ENCODE measurements at places on chromosomes 3 and 15. TPM values are rescaled to one million over a fixed set of nuclear protein-coding genes. Genes with fewer than 3 reads are reported as not detected.

The DLEC1 gene
- 2.4 TPM for total RNA-seq

The SLC2A2 gene
- total RNA-seq, result 15.0 TPM

The RETNLB gene
- not detected for total RNA-seq

The ECE2 gene
- total RNA-seq, result not detected

The PLCB2 gene
- total RNA-seq, result 14.3 TPM

The P2RY12 gene
- total RNA-seq, result 2.5 TPM

The LRRC15 gene
- 0.06 TPM for total RNA-seq

The RLBP1 gene
- total RNA-seq, result not detected

The CSPG4 gene
- 45.7 TPM for total RNA-seq

The PRKCD gene
- total RNA-seq, result 11.7 TPM

The SCN11A gene
- 1.5 TPM for total RNA-seq

The SPESP1 gene
- 1.6 TPM for total RNA-seq

The C3orf38 gene
- total RNA-seq, result 24.5 TPM

The MINAR1 gene
- 1.1 TPM for total RNA-seq

The SLC22A13 gene
- 6.1 TPM for total RNA-seq

The ANKRD63 gene
- 0.58 TPM for total RNA-seq

The IL16 gene
- total RNA-seq, result 6.7 TPM

The SSR3 gene
- 90.7 TPM for total RNA-seq
